ENCODE measurements at places on chromosomes 16 and 17.

DNA sequence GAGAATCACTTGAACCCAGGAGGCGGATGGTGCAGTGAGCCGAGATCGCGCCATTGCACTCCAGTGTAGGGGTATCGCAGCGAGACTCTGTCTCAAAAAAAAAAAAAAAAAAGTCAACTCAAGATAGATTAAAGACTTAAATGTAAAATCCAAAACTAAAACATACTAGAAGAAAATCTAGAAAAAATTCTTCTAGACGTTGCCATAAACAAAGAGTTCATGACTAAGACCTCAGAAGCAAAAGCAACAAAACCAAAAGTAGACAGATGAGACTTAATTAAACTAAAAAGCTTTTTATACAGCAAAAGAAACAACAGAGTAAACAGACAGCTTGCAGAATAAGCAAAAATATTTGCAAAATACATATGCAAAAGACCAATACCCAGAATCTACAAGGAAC is 61.2 kb upstream of the ABCC11 start:
- no peak for DNase-seq

- peak; percentile 45 for DNase-seq
Measured at GRCh38 chr16:67571464-67571863, 9.1 kb downstream of the CTCF start.

GRCh38 chr16:22653876-22654275 is 143.2 kb downstream of the NPIPB5 start:
- DNase-seq = no peak

GRCh38 chr17:77842528-77843147 is 115.9 kb upstream of the TNRC6C start:
- DNase-seq = peak; percentile 38

- no peak for DNase-seq
Measured at GRCh38 chr16:4136229-4136813, 20.1 kb upstream of the ADCY9 start.

DNA sequence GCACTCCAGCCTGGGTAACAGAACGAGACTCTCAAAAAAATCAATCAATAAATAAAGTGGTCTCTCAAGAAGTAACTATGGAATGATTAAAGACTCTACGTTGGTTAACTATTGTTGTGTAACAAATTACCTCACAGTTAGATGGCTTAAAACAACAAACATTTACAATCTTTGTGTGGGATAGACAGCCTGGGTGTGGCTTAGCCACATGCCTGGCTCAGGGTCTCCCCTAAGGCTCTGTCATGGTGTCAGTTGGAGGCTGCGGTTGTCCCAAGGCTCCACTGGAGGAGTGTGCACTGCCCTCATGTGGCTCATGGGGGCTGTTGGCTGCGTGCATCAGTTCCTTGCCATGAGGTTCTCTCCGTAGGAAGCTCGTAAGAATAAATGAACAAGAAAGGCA is 294.5 kb downstream of the SNX29 start:
- DNase-seq = peak; percentile 32

DNA sequence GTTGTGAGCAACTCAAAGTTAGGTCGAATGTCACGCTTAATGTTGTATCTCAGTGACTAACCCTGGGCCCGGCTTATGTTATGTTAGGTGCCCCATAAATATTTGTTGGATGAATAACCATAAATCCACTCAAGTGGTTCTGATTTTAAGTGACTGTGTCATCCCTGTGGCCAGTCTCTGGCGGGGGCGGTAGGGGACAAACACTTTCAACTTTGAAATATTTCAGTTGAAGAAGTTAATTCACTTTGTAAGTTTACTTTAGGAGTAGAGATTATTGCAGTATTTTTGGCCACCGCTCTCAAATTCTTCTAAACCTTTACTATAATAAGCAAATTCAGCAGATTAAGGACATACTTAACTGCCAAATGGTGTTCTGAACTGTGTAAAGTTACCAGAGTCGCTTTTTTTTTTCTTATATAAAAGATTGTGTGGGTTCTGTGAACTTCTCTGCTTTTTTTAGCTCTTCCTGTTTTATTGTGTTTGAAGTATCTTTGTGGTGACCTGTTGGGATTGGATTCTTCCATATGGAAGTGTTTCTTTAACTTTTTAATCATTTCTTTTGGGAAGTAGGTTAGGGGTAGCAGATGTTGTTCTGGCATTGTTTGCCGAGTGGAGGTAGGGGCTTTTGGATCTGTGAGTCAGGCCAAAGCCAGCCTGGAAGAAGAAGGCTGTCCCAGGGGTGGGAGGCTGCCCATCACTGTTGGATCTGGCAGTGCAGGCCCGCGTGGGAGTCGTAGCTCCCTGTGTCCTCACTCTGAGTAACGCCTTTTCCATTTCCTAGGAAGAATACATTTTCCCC is 61.4 kb upstream of the TBX2 start:
- peak; percentile 91 for DNase-seq

DNA sequence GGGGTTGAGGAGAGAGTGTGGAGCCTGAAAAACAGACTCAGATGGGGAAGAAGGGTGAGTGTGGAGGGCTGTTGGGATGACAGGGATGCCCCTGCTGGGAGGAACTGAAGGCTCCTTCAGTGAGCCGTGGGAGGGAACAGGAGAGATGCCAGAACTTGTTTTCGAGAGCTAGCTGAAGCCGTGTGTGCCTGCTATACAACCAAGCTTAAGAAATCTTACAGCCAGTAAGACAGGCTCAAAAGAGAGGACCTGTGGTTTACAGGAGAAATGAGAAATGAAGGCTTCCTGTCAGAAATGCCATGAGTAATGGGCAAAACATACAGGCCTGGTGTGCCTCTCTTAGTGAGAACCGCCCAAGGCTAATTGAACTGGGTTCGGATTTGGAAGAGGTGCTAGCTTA is 99.6 kb downstream of the SPACA3 start:
- DNase-seq = no peak

GRCh38 chr16:53456625-53457024 is 22.4 kb downstream of the RBL2 start:
- no peak for DNase-seq

DNA sequence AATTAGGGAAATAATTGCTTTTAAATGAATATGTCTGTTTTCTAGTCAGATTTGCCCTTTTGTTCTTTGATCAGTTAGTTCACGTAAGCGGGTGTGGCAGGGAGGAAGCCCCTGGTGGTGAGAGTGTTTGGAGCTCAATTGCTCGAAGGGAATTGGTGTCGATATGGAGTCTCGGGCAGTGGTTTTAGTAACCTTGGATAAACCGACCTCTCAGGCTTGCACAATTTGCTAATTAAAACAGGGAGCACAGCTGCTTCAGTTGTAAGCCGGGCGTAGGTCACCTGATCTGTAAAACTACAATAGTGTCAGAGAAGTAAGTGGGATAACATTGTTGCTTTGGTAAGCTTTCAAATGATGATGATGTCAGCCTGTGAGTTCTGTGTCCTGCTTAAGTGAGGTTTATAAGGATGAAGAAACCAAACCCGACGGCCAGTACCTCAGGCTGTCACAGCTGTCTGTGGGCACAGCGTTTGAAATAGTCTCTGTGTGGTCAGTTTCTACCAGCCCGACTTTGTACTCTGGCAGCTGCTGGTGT is 2.9 kb downstream of the ZNF750 start:
- DNase-seq = no peak

DNA sequence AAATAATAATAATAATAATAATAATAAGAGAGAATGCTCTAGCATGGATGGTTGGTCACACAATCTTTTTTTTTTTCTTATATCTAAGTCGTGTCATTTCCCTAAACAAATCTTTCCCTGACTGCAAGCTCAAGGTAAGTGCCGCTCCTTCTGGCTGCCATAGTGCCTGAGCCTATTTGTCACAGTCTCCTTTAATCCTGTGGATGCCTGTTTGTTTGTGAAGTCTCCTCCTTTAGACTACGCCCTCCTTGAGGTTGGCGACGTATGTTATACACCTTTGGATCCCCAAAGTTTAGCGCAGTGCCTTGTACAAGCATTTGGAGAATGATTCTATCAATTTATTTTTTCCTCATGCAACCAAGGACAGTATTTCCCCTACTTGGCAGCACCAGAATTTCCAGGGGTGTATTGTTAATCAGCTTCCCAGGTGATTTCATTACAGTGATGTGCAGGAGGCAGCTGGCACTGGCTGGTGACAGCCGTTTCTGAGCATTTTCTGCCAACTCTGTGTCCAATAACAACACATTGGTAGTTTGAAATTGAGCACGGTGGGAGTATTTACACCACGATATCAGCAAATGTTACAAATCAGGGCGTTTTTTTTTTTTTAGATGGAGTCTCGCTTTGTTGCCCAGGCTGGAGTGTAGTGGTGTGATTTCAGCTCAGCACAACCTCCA is 26.6 kb downstream of the TMEM238L start:
- DNase-seq = no peak

DNA sequence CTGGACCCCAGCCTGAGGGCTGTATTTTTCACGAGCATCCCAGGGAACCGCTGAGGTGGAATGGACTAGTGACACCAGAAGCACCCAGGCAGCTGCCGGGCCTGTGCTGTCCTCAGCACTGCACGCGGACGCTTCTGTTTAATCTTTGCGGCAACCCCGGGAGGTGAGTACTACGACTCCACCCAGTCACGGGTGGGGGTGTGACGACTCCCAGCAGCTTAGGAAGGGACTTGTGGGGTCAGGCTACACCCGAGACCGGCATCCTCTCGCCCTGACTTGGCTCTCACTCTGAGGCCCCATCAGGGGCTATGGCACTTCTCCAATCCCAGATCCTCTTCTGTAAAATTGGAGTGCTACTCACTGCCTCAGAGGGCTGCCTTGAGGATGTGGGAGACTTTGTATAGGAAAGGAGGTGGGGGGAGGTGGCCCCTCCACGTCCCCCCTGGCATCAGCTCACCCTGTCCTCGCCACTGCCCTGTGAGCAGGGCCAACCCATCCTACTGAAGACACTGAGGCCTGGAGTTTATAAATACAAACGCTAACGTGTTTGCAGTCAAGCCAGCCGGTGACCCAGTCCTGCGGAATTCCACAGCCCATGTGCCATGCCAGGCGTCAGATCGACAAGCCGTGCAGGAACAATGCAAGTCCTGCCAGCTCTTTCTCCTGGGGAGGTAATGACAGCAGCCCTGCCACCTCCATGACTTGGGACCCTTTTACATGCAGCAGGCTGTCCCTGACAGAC is 44.4 kb downstream of the PPL start:
- DNase-seq = peak; percentile 48

GRCh38 chr16:64242492-64242891 is 879.4 kb downstream of the CDH11 start:
- DNase-seq = no peak

DNA sequence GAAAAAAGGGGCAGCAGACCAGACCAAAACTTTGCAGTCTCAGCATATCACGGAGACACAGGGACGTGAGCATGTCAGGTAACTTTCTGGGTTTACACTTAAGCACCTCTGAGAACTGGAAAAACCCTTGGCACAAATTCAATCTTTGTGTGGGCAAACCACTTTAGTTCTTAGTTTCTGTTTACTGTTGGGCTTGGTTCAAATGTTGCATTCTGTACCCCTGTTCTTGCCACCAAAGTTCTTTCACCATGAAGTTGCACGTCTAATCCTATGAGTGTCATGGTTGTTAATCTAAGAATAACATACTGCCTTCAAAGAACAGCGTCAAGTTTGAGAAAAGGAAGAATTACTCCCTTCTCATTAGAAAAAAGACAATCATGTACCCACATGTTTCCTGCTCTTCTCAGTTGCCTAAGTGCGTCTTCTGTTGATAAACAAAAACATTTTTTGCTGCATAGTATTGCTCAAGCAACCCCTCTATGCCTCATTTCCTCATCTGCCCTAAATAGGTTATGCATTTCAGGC is 11.6 kb downstream of the KRT33A start:
- peak; percentile 39 for DNase-seq

DNA sequence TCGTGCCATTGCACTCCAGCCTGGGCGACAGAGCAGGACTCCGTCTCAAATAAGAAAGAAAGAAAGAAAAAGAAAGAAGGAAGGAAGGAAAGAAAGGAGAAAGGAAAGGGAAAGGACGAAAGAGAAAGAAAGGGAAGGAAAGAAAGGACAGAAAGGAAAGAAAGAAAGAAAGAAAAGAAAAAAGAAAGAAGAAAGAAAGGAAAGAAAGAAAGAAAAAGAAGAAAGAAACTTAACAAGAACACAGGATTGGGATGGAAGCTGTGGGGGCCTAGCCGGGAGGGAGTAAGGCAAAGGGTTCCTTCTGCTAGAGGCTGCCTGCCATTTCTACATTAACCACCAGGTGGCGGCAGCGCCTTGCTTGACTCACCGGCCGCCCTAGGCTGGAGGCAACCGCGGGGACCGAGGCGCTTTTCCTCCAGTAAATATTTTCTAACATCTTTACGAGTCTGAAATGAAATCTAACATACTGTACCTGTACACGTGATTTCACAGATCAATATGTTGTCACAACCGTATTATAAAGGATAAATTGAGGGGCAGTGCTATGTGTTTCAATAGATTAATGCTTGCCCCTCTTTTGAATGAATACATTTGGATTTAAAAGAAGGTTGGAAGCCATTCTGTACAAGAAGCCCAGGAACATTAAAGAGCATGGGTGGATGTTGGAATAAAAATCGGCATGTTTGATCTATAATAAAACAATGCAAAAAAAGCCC is 6.1 kb downstream of the GJD3 start:
- peak; percentile 80 for DNase-seq

DNA sequence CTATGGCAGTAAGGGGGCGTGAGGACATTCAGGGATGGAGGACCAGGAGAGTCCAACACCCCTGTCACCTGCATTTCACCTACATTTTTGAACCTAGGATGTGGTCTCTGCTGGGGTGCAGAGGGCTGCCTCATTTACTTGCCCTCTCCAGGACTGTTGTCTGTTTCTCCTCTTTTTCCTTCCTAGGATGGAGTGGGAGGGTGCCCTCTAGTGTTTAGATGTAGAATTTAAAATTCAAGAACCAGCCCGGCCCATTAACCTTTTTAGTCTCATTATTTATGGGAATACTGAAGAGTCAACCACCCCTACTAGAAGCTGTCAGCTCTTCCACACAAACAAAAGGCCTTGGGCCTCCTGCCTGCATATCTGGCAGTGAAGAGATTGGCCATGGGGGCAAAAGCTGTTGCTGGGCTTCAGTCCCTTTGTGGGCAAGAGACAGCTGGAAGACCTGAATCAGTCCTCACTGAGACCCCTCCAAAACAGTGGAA is 2.5 kb upstream of the STARD3 start:
- peak; percentile 44 for DNase-seq

- no peak for DNase-seq
Measured at GRCh38 chr16:53094013-53094630, 39.3 kb downstream of the CHD9 start.

DNA sequence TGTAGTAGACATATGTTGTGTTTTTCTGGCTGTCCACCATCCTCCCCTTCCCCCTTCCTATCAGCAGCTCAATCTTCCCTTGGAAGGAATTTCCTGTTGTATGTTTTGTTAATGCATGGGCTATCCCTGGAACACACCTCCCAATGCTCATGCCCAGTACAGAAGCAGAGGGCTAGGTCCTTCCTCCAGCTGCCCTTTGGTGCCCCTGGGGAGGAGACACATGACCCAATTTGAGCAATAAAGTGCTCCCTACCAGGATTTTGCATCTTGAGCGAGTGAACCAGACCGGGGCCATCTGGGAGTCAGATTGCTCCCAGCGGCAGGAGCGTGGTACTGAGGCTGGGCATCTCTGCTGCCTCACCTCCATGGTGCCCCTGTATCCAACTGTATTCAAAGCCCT is 141.5 kb upstream of the MED13 start:
- no peak for DNase-seq

- no peak for DNase-seq
Measured at GRCh38 chr16:8846401-8846932, 22.3 kb downstream of the CARHSP1 start.

Data from IMR-90 (cell line).